ENCODE measurements at places on chromosomes 6 and 20.

- DNase-seq = no peak
Measured at GRCh38 chr20:47397652-47398301, 41.3 kb upstream of the ZMYND8 start.

DNA sequence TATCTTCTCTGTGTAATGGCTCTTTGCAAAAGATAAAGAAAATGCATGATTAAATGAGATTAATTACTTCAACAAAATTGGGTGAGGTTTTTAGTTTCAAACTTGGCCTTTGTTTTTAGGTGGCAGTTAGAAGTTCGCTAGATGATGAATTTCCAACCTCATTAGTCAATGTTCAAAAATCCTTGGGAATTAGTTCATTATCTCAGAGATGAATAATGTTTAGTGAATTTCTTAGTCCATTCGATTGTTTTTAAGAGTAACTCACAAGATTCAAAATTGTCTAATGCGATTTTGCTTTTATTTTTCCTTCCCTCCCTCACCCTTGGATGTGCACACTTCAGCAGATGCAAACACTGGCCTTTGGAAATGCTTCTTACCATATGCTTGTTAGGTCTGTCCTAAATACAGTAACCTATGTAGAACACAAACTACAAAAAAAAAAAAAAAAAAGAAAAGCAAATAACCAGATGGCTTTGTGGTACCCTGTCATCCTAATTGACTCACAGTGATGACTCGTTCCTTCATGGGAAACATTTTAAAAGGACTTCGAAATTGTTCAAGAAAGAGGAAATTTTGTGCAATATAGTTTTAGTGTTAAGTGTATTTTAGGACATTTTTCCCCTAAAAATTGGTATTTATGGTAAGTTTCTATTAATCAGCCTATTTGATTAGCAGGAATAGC is 66.7 kb downstream of the FAM229B start:
- no peak for DNase-seq

GRCh38 chr6:111870742-111871064 is 2.5 kb downstream of the FYN start:
- DNase-seq = no peak

DNA sequence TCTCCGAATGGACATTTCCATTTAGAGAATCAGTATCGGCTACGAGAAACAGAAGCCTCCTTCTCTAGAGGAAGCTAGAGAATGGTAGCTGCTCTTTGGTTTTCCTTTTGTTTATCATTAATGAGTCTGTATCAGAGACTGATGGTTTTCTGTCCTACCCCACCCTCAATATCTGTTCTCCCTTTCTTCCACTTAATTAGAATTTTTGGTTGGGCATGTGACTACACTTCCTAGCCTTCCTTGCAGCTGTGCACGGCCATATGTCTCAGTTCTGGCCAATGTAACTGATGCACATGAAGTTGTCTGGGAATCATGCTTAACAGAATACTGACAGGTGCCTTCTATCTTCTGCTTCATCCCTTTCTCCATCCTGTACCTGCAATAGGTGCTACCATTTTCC is 19.0 kb downstream of the RNF24 start:
- DNase-seq = no peak

GRCh38 chr6:13355043-13355945 is 27.0 kb upstream of the TBC1D7 start:
- peak; percentile 52 for DNase-seq

DNA sequence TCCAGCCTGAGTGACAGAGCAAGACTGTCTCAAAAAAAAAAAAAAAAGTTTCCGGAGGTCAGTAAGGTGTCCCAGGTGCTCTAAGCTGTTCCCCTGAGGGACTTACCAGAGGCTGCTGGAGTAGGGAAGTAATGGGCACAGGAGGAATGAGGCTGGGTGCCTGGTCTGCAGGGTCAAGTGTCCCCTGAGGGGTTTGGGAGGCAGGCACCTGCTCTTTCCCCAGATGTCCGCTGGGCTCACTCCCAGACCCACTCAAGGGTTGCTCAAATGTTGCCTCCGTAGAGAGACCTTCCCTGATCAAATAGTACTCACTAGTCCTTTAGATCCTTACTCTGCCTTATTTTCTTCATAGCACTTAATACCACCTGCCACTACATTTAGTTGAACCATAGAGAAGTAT is 5.4 kb upstream of the MAPK13 start:
- DNase-seq = no peak

- DNase-seq = no peak
Measured at GRCh38 chr6:149567945-149568585, 1.9 kb downstream of the GINM1 start.

- no peak for DNase-seq
Measured at GRCh38 chr6:45069091-45069490, 259.0 kb upstream of the RUNX2 start.

GRCh38 chr6:13407709-13408695 is 79.4 kb downstream of the GFOD1 start:
- no peak for DNase-seq

DNA sequence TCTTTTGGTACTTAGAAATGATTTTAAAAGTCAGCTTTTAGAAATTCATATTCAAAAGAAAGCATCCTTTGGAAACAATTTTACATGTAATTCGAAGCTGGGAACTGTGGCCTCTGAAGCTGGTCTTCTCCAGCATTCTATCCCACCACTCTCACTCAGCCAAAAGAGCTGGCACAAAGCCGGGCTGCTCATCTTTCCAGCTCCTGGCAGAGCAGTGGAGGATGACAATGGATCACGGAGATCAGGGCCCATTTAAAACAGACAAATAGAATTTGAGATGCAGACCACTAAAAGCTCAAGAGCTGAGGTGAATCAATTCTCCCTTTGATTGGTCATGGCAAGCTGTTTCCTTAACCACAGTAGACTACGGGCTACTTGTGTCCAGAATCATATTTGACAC is 60.6 kb downstream of the OTOR start:
- peak; percentile 52 for DNase-seq

- DNase-seq = peak; percentile 89
Measured at GRCh38 chr20:407133-407952, 756 bp upstream of the RBCK1 start.

GRCh38 chr6:67759001-67759400 is 876.1 kb upstream of the ADGRB3 start:
- DNase-seq = no peak

DNA sequence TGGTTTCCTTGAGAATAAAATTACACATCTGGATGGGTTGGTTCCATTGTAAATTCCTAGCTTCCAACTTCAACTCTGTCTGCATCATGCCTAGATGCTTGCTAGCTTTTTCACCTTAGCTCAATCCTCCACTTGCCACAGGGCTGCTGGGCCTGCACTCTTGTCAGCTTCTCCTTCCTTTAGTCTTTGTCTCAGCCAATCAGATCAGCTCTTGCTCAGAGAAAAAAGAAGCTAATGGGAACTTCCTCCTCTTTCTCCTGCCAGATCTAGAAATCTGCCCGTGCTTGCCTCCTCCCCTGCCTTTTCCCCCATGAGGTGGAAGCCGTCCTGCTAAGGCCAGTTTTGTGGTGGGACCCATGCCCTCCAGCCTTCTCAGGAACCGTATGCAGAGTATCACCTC is 18.5 kb downstream of the RAE1 start:
- DNase-seq = no peak

GRCh38 chr6:43262000-43262779 is 18.9 kb downstream of the TTBK1 start:
- no peak for DNase-seq

GRCh38 chr20:43187476-43188233 is 2.1 kb downstream of the PTPRT start:
- DNase-seq = peak; percentile 71

- DNase-seq = peak; percentile 43
Measured at GRCh38 chr6:166598441-166599138, 12.1 kb upstream of the RAMACL start.

- DNase-seq = no peak
Measured at GRCh38 chr6:13666194-13667105, 45.2 kb downstream of the RANBP9 start.

DNA sequence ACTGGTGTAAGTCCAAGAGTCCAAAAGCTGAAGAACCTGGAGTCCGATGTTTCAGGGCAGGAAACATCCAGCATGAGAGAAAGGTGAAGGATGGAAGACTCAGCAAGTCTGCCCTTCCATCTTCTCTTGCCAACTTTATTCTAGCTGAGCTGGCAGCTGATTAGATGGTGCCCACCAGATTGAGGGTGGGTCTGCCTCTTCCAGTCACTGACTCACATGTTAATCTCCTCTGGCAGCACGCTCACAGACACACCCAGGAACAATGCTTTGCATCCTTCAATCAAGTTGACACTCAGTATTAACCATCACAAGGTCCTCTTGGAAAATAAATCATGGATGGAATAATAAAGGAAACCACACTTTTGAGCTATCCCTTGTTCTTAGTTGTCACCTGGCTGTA is 121.2 kb downstream of the MAP3K7 start:
- no peak for DNase-seq

GRCh38 chr6:34249469-34250261 is 859 bp upstream of the SMIM29 start:
- peak; percentile 56 for DNase-seq

DNA sequence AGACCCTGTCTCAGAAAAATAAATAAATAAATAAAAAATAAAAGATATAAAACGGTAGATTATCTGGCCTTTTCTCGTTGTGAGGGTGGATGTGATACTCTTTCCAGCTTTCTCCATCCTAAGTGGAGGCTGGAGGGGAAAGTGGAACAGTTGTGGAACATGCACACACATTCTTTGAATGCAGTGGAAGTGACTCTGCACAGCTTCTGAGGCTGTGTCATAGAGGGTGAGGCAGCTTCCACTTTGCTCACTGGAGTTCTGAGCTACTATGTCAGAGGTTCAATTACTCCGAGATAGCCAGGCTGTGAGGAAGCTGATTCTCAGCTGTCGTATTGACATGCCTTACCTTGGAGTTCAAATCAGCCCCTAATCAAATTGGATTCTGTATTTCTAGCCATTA is 82.2 kb downstream of the CHMP4B start:
- no peak for DNase-seq

DNA sequence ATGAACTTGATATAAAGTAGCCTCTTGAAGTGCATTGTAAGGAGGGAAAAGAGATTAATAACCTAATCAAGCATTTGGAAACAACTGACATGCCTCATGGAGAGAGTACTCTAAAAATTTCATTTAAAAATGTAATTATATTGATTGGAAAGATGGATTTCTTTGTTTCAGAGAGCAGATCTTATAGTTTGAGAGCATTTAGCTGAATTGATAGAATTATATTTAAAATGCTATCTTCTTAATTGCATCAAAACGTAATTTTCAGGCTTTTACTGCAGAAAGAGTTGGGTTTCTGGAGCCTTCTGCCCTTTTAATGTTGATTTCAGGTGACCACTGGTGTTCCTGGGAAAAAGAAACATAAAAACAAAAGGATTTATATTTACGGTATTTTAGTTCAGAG is 130.6 kb downstream of the EDN3 start:
- DNase-seq = no peak

GRCh38 chr20:15965165-15965564 is 608.1 kb downstream of the KIF16B start:
- no peak for DNase-seq

DNA sequence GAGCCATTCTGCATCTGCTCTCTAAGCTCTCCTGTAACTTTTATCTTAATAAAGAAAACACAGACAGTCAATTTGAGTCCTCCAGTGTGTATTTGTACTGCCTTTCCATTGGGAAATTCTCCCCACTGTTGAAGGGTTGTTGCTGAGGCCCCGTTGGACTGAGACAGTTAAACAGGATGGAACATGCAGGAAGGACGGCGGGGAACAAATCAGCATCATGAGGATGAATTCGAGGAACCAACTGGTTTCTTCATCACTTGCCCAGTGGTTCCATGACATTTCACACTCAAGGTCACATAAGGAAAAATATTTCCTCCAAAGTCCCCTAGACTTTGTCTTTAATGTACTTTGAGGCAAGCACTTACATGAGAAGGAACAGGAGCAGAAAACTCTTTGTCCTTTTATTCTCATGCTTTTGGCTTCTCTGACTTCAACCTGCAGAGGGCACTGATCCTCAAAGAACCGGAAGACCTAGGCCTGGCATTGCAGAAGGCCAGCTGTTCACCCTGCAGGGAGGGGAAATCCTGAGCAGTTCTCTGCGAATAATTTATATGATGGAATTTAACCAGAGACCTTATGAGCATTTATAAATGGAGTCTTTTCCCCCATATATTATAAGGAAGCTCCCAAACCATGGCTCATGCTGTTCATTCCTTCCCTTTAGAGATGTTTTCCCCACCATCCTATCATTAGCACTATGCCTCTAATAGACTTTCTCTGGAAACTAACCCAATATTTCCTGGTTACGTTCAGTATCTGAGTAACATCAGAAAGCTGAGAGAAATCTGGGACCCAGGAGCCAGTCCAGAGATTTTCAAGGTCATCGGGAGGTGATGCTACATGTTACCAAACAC is 55.2 kb upstream of the ADGRF1 start:
- peak; percentile 88 for DNase-seq

GRCh38 chr20:44616604-44616964 is 34.2 kb downstream of the PKIG start:
- peak; percentile 25 for DNase-seq

DNA sequence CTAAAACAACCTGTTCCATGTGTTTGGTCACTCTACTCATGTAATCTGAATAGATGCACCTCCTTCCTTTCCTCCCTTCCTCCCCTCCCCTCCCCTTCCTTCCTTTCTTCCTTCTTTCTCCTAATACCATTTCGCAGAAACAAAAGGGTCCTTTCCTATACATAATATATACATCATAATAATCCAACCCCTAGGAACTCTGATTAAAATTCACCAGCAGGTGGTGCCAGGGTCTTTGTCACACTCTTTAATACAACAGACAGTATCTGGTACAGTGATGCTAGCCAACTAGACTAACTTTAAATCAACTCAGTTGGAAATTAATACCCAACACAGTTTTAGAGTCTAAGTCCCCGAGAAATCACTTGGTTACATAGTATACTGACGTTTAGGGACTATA is 181.2 kb upstream of the SHLD1 start:
- peak; percentile 62 for DNase-seq

- DNase-seq = no peak
Measured at GRCh38 chr6:21383450-21384085, 210.0 kb upstream of the SOX4 start.

DNA sequence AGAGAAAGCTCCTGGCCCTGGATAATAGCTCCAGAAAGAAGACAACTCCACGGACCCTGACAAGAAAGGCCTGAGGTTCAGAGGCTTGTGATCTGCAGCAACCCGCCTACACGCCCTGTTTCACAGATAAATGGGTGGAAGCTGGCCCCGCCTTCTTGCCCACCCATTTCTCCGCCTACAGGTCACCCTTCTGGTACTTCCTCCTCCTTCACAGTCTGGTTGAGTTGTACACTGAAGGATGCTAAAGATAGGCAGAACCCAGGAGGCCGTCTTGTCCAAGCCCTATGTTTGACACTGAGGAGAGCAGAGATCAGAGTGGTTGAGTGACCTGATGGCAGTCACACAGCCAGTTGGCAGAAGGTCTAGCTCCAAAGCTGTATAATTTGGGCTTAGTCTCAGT is 34.2 kb upstream of the MDGA1 start:
- no peak for DNase-seq

- DNase-seq = no peak
Measured at GRCh38 chr6:170031684-170032121, 259.2 kb downstream of the DLL1 start.

GRCh38 chr6:81253821-81254220 is 498.7 kb downstream of the TENT5A start:
- no peak for DNase-seq

GRCh38 chr20:58709013-58709702 is 16.6 kb downstream of the NPEPL1 start:
- peak; percentile 38 for DNase-seq

Data from muscle of leg (tissue), 16 donors.